ENCODE measurements at places on chromosomes 6 and 20. TPM values are rescaled to one million over a fixed set of nuclear protein-coding genes. Genes with fewer than 3 reads are reported as not detected.
A peak's percentile ranks its signal among the peaks of the same experiment; 100 is the strongest.

- peaks cover 9% of the 10 kb centered on the region for H3K27me3 ChIP-seq
- no peaks in the 10 kb centered on the region for H3K4me1 ChIP-seq
- no peaks in the 10 kb centered on the region for H3K36me3 ChIP-seq
- H3K27ac ChIP-seq, result no peak overlapping the region
- no peak for DNase-seq
Observed at GRCh38 chr6:163902993-163903392, 488.5 kb downstream of the QKI start.

Gene PABPC1L
- total RNA-seq, result 63.4 TPM

DNA sequence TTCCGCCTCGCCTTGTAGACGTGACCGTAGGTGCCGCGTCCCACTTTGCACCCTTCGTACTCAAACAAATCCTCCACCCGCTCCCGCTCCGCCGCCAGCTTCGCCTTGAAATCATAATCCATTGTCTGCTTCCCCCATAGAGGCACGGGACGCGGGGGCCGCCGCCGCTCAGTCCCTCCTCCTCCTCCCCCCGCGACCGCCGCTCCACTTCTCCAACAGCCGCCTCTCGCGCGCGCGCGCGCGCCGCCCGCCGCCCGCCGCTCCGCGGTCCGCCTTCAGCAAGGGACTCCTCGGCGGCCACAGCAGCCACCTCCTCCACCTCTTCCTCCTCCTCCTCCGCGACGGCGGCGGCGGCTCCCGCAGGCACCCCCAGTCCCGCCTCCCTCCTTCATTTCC lies 256 bp downstream of the CDK19 start:
- no peak for DNase-seq
- H3K27ac ChIP-seq, result peak overlapping the region; percentile 99
- H3K4me3 ChIP-seq, result peak overlapping the region; percentile 94
- H3K27me3 ChIP-seq, result no peaks in the 10 kb centered on the region
- H3K4me1 ChIP-seq, result peaks cover 29% of the 10 kb centered on the region

- no peak for DNase-seq
- H3K27me3 ChIP-seq, result no peaks in the 10 kb centered on the region
- peaks cover 69% of the 10 kb centered on the region for H3K4me1 ChIP-seq
- no peak overlapping the region for H3K4me3 ChIP-seq
- H3K27ac ChIP-seq, result no peak overlapping the region
Observed at GRCh38 chr6:88914895-88915598, 48.4 kb downstream of the RNGTT start.

Gene SEL1L2
- not detected for total RNA-seq

Gene CRIP3
- 4.1 TPM for total RNA-seq

DNA sequence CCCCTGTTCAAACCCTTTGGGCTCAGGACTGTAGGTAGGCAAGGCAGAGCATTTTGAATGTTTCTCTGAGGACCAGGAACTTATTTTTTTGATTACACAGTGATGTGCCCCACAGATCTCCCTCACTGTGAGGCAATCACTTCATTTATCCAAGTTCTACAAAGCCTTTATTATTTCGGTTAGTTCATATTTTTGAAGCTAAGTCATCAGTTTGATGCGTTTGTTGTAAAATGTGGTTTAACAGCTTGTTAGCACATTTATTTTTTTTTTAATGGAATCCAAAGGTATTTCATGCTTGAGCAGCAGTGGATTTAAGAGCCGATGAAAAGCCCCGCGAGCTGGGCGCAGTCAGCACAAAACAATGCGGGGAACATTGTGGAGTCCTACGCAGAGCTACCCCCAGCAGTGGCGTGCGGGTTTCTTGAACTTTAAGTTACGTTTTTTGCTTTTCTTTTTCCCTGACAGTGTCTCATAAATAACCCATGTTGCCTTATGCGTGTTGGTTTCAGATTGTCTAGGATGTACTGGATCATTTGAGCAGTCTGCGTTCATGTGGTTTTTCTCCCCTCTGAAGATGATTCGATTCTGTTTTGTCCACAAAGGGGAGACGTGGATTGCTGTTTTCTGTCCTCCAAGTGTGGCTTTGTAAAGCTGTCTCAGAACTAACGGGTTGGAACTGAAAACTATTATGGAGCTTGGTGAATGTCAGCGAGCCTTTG lies 233.6 kb upstream of the BMP2 start:
- no peaks in the 10 kb centered on the region for H3K27me3 ChIP-seq
- no peaks in the 10 kb centered on the region for H3K36me3 ChIP-seq
- no peak overlapping the region for H3K4me3 ChIP-seq

GRCh38 chr6:11682561-11682975 lies 96.0 kb downstream of the ADTRP start:
- peaks cover 8% of the 10 kb centered on the region for H3K36me3 ChIP-seq
- H3K27me3 ChIP-seq, result peaks cover 2% of the 10 kb centered on the region
- DNase-seq, result no peak
- H3K27ac ChIP-seq, result no peak overlapping the region

Gene MUC21
- not detected for total RNA-seq

Gene SRSF12
- total RNA-seq, result not detected

GRCh38 chr6:16331384-16332174 lies 93.2 kb downstream of the GMPR start:
- H3K27me3 ChIP-seq, result no peaks in the 10 kb centered on the region
- H3K27ac ChIP-seq, result no peak overlapping the region
- peak; percentile 73 for DNase-seq
- peaks cover 4% of the 10 kb centered on the region for H3K36me3 ChIP-seq
- H3K4me1 ChIP-seq, result peaks cover 2% of the 10 kb centered on the region

DNA sequence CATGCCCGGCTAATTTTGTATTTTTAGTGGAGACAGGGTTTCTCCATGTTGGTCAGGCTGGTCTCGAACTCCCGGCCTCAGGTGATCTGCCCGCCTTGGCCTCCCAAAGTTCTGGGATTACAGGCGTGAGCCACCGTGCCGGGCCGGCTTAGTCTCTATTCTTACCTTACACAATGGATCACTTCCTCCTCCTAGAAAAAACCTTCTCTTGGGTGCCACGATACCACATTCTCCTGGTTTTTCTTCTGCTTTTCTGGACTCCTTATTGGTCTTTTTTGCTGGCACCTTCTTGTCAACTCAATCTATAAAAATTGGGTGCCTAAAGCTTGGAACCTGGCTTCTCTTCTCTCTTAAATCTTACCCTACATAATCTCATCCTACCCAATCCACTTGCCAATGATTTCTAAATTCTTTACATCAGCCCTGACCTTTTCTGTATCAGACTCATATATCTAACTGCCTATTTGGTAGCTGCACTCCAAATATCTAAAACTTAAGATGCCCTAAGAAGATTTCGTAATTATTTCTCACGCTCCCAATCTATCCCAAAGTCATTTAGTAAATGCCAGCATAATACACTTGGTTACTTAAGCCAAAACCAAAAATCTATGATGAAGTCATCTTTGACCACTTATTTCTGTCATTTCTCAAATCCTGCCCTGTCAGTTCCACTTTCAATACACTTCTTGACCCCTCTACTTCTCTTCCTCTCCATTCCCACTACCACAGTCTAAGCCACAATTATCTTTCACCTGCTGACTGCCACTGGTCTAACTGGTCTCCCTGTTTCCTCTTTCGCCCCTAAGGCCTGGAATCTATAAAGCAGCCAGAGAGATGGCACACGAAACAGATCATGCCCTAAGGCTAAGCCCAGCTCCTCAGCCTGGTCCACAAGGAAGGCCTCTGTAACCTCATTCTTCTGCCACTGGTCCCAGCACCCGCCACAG lies 43.2 kb downstream of the ELMO2 start:
- no peak for DNase-seq
- peak overlapping the region; percentile 92 for H3K27ac ChIP-seq
- no peaks in the 10 kb centered on the region for H3K27me3 ChIP-seq

- no peak overlapping the region for H3K27ac ChIP-seq
- H3K4me1 ChIP-seq, result peaks cover 11% of the 10 kb centered on the region
- H3K36me3 ChIP-seq, result no peaks in the 10 kb centered on the region
Observed at GRCh38 chr20:63540417-63541186, 3.4 kb upstream of the PTK6 start.

DNA sequence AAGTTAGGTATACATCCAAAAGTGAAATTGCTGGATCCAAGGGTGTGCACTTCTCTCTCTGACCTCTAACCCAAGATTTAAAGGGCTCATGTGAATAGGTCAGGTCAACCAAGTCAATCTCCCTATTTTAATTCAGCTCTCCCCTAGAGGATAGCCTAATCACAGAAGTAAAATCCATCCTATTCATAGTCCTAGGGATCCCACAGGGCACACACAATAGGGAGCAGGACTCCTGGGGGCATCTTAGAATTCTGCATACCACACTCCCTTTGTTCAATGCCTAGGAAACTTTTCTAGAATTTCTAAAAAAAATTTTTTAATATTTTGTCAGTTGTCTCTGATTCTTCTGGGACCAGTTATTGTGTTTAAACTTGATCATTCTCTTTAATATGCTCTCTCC lies 35.1 kb downstream of the CST9L start:
- H3K4me1 ChIP-seq, result no peaks in the 10 kb centered on the region
- no peak overlapping the region for H3K27ac ChIP-seq
- H3K4me3 ChIP-seq, result no peak overlapping the region

DNA sequence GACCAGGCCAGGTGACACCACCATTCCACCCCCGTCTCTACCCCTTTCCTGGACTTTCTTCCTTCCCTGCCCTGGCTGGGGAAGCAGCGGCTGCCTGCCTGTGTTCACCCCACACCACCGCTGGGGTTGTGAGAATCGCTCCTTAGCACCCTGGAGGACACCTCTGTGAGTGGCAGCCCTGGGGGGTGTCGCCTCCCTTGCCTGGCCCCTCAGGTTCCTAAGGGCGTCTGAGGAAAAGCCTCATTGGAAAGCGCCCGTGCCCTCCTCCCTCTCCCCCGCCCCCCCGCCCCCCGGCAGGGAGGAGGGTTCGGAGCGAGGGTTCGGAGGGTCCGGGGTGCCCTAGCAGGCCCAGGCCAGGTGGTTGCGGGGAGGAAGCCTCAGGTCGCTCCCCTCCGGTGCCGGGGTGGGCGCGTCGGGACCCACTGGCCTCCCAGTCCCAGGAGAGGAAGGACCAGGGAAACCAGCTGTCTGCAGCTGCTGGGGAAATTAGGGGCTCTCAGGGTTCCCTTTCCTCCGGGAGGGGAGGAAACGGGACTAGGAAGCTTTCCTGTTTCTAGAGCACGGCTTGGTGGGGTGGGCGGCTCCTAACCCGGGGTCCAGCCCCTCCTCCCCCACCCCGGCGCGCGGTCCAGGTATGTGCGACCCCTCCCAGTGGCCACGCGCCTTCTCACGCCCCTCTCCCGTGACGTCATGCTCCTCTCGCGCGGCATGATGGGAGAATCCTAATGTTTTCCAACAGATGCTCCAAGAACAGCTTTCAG lies at the start of gene PHACTR3:
Gene PHACTR3, plus strand, starts transcription at position 760 of the 761 bp plus-strand sequence. CDS start 475 bp downstream, outside the sequence.
- DNase-seq, result no peak
- peaks cover 2% of the 10 kb centered on the region for H3K4me1 ChIP-seq
- H3K36me3 ChIP-seq, result no peaks in the 10 kb centered on the region
- peaks cover 25% of the 10 kb centered on the region for H3K27me3 ChIP-seq

- H3K27me3 ChIP-seq, result no peaks in the 10 kb centered on the region
- no peak for DNase-seq
- H3K4me1 ChIP-seq, result no peaks in the 10 kb centered on the region
- no peaks in the 10 kb centered on the region for H3K36me3 ChIP-seq
- no peak overlapping the region for H3K27ac ChIP-seq
Observed at GRCh38 chr6:148313488-148313887, 29.1 kb upstream of the SASH1 start.

GRCh38 chr20:56518721-56519398 lies 5.7 kb upstream of the FAM209A start:
- H3K4me1 ChIP-seq, result peaks cover 5% of the 10 kb centered on the region
- H3K27ac ChIP-seq, result no peak overlapping the region
- H3K4me3 ChIP-seq, result no peak overlapping the region
- H3K27me3 ChIP-seq, result no peaks in the 10 kb centered on the region
- peaks cover 80% of the 10 kb centered on the region for H3K36me3 ChIP-seq
- no peak for DNase-seq

GRCh38 chr6:68632734-68633133 lies 2.3 kb upstream of the ADGRB3 start:
- peaks cover 39% of the 10 kb centered on the region for H3K27me3 ChIP-seq
- no peak overlapping the region for H3K4me3 ChIP-seq
- no peaks in the 10 kb centered on the region for H3K36me3 ChIP-seq
- H3K27ac ChIP-seq, result no peak overlapping the region
- peaks cover 22% of the 10 kb centered on the region for H3K4me1 ChIP-seq

Gene KCNG1
- 1.8 TPM for total RNA-seq

DNA sequence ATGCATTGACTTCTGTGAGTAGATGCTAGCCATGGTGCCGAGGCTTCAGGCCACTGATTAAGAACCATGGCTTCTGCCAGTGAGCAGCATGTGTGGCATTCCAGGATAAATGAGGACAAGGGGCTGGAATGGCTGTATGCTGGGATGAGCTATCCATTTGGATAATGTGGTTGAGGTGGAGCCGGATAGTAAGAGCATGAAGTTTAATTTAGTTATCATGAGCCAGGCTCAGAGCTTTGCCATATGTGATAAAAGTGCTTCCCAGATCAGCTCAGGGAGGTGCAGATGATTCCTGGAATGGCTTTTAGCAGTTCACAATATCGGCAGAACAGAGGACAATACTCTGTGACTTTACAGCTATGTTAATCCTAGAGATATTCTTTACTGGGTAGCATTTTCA lies 34.6 kb upstream of the RNF8 start:
- H3K27me3 ChIP-seq, result no peaks in the 10 kb centered on the region
- DNase-seq, result no peak
- H3K4me3 ChIP-seq, result no peak overlapping the region
- peaks cover 3% of the 10 kb centered on the region for H3K4me1 ChIP-seq

DNA sequence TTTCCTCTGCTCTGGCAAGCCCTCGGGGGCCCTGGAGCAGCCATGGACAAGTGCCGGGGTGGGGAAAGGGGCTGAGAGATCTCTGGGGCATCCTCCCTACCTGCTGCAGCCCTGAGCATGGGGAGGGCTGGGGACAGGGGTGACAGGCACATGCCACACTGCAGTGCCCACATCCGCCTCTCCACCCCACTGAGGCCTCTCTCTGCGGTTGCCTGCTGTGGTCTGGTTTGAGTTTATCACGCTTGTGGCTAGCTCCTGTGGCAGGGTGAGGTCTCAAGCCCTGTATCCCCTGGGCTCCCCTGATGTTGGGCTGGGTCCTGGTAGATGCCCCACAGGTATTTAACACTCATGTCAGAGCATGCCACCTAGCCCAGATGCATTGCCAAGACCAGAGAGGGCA lies 52.9 kb upstream of the MLN start:
- DNase-seq, result peak; percentile 88
- peak overlapping the region; percentile 40 for H3K4me3 ChIP-seq
- no peak overlapping the region for H3K27ac ChIP-seq
- H3K36me3 ChIP-seq, result no peaks in the 10 kb centered on the region
- H3K27me3 ChIP-seq, result peaks cover 21% of the 10 kb centered on the region

GRCh38 chr20:13341737-13342393 lies 120.8 kb downstream of the ISM1 start:
- H3K4me3 ChIP-seq, result no peak overlapping the region
- H3K27ac ChIP-seq, result no peak overlapping the region
- no peaks in the 10 kb centered on the region for H3K36me3 ChIP-seq
- H3K27me3 ChIP-seq, result peaks cover 2% of the 10 kb centered on the region
- H3K4me1 ChIP-seq, result peaks cover 2% of the 10 kb centered on the region

- H3K27me3 ChIP-seq, result peaks cover 14% of the 10 kb centered on the region
- no peak overlapping the region for H3K4me3 ChIP-seq
- H3K27ac ChIP-seq, result no peak overlapping the region
- no peaks in the 10 kb centered on the region for H3K4me1 ChIP-seq
Observed at GRCh38 chr6:75524322-75524972, 30.8 kb upstream of the FILIP1 start.

Gene IRAK1BP1
- total RNA-seq, result 5.2 TPM

- no peak for DNase-seq
- no peak overlapping the region for H3K4me3 ChIP-seq
- H3K36me3 ChIP-seq, result no peaks in the 10 kb centered on the region
- no peak overlapping the region for H3K27ac ChIP-seq
- peaks cover 3% of the 10 kb centered on the region for H3K27me3 ChIP-seq
Observed at GRCh38 chr6:83270971-83271719, 78.0 kb downstream of the RWDD2A start.

Gene HSPA1B
- total RNA-seq, result 42.2 TPM

Data from naive thymus-derived CD8-positive, alpha-beta T cell (primary cell).